Aorta (tissue), 5 donors: ENCODE measurements at places on chromosomes 6 and 20. TPM values are rescaled to one million over a fixed set of nuclear protein-coding genes. Genes with fewer than 3 reads are reported as not detected.

The PDYN gene
- total RNA-seq, result not detected

The RNASET2 gene
- total RNA-seq, result 23.3 TPM

The RBPJL gene
- total RNA-seq, result not detected

DNA sequence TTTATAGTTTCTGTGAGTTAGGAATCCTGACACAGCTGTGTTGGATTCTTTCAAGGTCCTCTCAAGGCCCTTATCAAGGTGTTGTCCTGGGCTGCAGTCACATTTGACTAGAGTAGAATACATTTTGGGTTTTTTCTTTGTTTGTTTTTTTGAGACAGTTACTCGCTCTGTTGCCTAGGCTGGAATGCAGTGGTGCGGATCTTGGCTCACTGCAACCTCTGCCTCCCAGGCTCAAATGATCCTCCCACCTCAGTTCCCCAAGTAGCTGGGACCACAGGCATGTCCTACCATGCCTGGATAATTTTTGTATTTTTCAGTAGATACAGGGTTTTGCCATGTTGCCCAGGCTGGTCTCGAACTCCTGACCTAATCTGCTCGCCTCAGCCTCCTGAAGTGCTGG, 15.7 kb downstream of the NFYA start:
- DNase-seq, result no peak

DNA sequence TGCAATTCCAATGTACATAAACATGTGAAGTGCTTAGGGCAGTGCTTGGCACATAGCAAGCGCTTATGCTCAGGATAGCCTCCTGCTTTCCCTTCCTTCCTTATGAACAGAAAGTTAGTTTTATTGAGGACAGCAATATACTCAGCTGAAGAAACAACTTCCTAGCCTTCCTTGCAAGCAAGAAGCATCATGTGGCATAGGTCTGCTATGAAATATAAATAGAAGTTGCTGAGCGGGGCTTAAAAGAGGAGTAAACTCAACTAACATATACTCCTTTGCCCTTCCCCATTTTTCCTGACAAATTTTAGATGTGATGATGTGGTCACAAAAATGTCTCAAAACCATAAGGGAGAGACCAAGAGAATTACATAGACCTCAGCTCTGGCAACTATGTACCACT, 98.9 kb downstream of the KIF16B start:
- no peak for DNase-seq

DNA sequence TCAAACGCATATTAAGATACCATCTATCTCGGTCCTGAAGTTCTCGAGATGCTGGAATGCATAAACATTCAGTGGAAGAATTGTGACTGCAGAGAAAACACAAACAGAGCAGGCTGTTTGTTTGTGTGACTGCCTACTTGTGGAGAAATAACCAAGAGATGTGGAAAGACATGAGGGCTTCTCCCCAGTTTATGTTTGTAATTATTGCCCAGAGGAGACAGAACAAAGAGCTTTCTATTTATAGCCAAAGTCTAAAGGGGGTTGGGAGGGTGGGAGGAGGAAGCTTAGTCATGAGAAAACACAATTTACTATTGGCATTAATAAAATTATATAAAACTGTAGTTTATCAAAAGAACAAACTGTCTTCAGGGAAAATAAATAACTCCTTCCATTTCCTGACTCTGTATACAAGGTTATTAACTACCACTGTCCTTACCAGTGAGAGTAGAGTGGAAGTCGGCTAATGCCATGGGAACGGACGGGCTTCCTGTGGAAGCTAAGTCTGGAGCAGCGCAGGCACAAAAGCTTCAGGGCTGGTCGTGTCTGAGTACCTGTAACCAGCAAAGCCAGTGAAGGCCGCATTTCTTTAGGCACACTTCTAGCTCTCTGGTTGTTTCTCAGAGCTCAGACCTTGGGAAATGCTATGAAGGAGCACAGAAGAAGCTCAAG, 200.2 kb upstream of the SUPT3H start:
- no peak for DNase-seq
